Lower leg skin (tissue), 4 donors: ENCODE measurements at places on chromosomes 4 and X. TPM values are rescaled to one million over a fixed set of nuclear protein-coding genes. Genes with fewer than 3 reads are reported as not detected.

GRCh38 chr4:47215759-47216158 is 184.4 kb downstream of the GABRB1 start:
- DNase-seq, result no peak

GRCh38 chr4:38582889-38583470 is 81.0 kb upstream of the KLF3 start:
- DNase-seq, result no peak

Gene SH3TC1
- total RNA-seq, result 11.0 TPM

GRCh38 chrX:12327836-12328235 is 189.6 kb downstream of the FRMPD4 start:
- no peak for DNase-seq

GRCh38 chr4:188858696-188859095 is 719.5 kb downstream of the TRIML1 start:
- no peak for DNase-seq

DNA sequence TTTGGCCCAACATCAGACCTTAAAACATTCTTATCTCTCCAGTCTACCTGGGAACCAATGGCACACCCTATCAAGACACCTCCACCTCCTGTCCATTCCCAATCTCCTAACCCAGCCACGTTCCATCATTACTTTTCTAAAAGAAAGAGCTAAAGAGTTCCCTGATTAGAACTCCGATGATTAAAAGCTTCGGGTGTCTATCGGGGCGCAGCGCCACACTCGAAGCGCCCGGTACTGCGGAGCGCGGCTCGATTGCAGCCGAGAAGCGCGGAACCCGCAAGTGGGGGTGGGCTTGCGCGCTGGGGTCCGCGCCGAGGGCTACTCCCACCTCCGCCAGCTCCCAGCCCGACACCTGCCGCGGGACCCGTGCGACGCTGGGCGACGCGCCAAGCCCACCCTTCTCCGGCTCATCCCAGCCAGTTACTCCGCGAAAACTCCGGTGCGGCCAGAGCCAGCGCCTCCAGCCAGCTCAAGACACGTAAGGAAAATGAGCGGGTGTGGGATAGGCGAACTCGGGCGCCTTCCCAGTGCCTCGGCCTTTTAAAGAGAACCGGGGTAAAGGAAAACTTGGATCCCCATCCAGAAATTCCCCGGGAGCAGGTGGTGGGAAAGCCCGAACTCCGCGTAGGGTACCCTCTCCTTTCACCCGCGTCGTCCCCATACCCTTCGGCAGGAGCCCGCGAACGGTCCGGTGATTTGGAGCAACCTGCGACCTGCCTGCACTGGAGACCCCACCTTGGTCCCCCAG is 593 bp downstream of the NPY1R start:
- DNase-seq, result no peak

- no peak for DNase-seq
Observed at GRCh38 chr4:42371305-42372252, 25.7 kb upstream of the SHISA3 start.

- DNase-seq, result no peak
Observed at GRCh38 chr4:163865010-163865409, 370.5 kb downstream of the TMA16 start.

DNA sequence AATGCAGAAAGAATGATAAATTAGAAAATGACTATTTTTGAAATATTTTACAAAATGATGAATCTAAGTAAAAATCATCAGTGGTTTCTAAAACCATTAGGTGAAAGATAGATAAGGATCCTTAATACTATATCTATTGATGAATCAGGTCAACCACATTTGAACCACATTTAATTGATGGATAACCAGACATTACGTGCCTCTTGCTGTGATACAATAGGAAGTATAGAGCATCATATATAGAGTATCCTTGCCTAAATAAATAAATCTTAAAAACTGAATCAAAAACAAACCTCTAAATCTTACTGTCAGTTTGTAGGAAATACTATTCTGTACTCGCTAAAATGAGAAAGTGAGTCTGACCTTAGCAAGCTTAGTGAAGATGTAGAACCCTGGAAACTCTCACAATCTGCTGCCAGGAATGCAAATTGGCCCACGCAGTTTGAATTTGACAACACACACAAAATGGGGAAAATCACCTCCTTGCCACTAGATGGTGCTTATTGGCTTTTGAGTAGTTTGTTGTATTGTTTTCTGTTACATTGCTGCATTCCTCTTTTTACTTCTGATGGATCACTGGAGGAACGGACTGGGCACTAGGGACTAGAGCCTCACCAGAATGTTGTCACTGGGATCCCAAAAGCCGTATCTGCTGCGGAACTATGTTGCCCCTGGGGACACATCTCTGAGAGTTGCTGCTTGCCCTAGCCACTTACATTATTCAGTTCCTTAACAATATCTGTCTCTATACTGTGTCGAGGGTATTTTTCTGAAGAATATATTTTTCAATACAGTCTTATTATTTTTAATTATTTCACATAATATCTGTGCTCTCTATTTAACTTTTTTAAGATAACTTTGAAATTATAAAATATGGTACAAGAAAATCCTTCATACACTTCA is 25.4 kb upstream of the SLAIN2 start:
- DNase-seq, result peak; percentile 39

GRCh38 chr4:4582653-4583052 is 40.8 kb upstream of the STX18 start:
- DNase-seq, result no peak

- DNase-seq, result no peak
Observed at GRCh38 chr4:15240764-15241163, 187.1 kb upstream of the C1QTNF7 start.

- no peak for DNase-seq
Observed at GRCh38 chrX:76434103-76434741, 6.7 kb downstream of the MAGEE1 start.

DNA sequence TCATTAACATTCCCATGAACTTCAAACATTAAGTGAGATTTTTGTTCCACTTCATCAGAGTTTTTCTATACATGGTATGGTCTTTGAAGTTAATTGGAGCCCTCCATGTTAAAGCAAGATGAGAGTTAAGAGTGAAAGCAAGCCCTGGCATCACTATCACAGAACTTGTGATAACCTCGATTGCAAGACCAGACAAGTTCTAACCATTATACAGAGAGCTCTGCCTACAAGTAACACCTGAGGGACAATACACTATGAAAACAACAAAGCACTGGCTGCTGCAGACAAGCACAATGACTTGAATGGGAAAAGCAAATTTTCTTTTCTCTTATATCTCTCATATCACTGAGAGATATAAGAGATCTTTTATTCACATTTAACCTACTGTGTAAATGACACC is 126.6 kb upstream of the GYPA start:
- no peak for DNase-seq

Gene RHOXF2B
- total RNA-seq, result not detected

GRCh38 chrX:40077906-40078305 is 19.9 kb downstream of the BCOR start:
- DNase-seq, result no peak

GRCh38 chrX:3184176-3184930 is 143.1 kb downstream of the ARSF start:
- DNase-seq, result peak; percentile 30

Gene PDGFC
- total RNA-seq, result 20.5 TPM

Gene F9
- total RNA-seq, result not detected

- DNase-seq, result no peak
Observed at GRCh38 chr4:112523764-112524505, 8.0 kb upstream of the NEUROG2 start.

DNA sequence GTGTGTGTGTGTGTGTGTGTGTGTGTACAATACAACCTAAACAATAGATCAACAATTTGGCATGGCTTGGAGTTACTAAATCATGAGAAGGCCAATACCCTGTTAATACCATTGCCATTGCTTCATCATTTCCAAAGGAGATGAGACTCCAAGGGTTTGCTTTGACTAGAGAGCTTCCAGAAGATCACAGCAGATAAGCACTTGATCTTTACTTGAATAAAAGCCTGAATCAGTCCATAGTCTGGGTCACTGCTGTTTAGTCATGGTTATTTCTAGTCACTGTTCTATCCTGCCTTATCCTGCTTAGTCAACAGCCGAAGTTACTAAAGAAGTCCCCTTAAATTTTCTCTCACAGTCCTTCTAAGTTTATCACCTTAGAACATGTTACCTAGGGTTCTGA is 58.2 kb downstream of the RAB40AL start:
- DNase-seq, result no peak

Gene STK32B
- total RNA-seq, result 2.0 TPM

DNA sequence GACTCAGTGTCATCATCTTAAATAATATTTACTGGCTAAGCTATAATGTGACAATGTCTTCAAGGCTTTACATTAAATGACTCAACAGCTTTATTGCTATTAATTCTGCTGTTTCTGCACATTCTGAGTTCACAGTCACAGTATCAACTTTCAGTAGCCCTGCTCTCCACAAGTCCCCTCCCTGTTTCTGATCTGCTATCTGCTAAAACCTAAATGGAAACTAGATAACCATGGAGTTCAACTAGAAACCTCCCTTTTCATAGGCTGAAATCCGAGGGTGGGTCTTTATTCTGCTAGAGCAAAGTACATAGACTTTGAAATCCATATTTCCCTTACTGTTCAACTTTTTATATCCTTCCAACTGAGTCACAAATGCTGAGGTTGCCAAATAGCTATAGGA is 5.4 kb upstream of the ACE2 start:
- no peak for DNase-seq

GRCh38 chr4:5471206-5471605 is 237.2 kb downstream of the EVC2 start:
- DNase-seq, result no peak

DNA sequence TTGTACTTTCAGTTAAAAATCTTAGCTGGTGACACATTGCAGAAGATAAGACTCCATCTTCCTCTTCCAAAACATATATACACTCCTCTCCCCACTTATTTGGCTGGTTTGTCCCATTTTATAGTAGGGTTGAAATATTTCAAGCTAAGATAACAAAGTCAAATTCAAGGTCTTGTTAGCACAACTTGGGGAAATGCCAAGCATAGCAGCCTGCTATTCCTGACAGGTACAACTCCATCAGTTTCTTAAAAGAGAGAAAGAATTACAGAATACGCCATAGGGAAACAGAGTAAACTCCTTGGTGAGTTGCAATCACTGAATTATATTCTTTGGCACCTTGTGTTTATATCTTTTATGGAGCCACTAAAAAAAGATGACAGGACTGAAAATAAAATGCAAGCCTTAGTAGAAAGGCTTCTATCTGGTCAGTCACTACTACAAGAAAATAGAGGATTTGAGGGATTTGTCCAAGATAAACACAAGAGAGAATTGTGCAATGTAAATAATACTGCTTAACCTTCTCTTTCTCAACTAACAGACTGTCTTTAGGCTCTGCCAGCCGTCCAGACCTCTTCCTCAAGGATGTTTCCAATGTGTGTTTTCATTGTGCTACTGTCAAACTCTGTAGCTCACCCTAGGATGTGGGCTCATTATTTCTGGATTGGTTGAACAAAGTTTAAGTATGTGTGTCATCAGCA is 170.3 kb downstream of the VEGFC start:
- DNase-seq, result no peak

DNA sequence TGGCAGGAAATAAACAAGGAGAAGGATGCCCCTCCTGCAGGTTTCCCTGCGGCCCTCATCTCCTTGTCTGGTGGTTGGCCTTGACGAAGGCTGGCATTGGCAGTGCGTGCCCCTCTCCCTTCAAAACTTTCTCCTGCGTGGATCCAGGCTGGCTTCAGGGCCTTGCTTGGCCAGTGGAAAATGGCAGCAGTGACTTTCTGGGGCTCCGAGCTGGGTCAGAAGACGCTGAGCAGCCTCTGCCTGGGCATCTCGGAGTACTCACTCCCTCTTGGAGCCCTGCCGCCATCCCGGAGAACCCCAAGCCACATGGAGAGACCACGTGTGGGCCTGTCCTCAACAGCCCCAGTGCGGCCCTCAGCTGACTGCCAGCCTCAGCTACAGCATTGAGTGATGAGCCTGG is 39.5 kb downstream of the ADRA2C start:
- no peak for DNase-seq

- DNase-seq, result no peak
Observed at GRCh38 chr4:10982305-10982704, 297.7 kb upstream of the CLNK start.

- no peak for DNase-seq
Observed at GRCh38 chrX:54640103-54640690, 110.2 kb downstream of the GNL3L start.
